ENCODE measurements at places on chromosomes 6 and 20.

DNA sequence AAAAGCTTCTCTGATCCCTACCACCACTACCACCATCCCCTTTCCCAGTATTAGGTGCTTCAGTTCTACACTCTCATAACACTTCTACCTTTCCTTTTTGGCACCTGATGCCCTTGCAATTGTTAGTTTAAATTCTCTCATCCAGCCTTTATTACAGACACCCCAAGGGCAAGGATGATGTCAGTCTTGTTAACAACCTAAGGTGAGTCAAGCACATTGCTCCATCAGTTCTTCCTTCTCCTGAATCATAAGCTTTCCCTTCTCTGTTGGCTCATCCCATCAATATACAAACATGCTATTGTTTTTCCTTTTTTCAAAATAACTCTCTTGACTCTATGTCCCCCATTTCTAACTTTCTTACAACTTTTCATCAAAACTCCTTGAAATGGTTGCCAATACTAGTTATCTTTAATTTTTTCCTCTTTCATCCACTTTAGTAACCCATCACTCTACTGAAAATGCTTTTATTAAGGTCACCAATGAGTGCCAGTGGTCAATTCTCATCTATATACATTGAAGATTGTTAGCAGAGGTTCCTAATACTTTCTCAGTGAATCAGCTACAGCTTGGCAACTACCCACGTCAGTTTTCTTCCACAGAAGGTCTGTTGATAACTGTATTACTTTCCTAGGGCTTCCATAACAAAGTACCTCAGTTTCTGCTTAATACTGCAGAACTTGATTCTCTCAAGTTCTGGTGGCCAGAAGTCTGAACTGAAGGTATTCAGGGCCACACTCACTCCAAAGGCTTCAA, 97.1 kb upstream of the FLRT3 start:
- no peak for DNase-seq

- no peak for DNase-seq
Observed at GRCh38 chr6:111789598-111789997, 83.7 kb downstream of the FYN start.

DNA sequence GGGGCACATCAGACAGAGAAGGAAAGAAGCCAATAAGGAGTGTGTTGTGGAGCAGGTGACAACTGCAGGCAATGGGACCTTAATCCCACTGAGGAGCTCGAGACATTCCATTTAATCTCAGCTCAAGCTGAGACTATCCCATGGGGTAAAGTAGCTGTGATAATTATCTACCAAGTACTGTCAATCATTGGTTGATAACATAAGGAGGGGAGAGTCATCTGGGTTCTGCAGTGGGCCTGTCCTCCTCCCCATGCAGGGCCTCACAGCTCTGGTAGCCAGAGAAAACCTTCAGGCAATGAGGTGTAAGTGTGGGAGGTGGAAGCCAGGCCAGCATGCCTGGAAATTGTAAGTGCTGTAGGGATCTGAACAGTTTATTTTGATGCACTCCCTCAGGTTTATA, 375.0 kb upstream of the ARID1B start:
- DNase-seq = no peak

- DNase-seq = no peak
Observed at GRCh38 chr20:46264391-46265266, 43.7 kb downstream of the CDH22 start.

DNA sequence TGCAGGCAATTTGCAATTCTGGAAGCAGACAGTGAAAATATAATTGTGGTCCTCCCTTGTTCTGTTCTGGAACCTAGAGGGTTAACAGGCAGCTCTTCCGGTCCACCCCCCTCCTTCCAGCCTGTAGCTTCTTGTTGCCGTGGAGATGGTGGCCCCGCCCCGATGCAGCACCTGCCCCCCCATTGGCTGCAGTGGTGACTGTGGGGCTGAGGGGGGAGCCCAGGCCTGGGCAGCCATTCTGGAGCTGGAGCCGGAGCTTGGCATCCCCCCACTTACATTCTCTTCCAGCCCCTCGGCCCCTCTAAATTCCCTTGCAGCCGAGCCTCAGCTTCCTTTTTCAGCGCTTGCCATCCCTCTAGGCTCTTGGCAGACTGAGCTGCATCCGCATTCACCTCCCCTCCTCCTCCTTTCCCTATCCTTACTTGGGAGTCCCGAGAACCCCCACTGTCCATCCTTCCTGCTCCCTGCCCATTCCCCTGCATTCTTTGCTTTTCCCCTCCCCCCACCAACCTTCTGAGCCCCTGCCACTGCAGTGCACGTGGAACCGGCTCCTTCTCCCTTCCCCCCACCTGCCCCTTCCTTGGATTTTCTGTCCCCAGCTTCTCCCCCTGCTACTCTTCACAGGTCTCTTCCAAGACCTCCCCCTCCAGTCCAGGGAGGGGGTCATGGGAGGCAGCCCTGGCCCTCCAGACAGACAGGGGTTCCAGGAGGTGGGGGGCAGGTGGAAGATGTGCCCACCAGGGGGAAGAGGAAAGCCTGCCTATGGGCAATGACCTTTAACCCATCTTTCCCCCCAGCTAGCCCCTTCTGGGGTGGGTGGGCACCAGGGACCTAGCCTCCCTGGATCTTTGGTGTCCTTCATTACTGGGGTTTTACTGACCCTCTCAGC, 11.4 kb downstream of the SYNGAP1 start:
- peak; percentile 93 for DNase-seq

DNA sequence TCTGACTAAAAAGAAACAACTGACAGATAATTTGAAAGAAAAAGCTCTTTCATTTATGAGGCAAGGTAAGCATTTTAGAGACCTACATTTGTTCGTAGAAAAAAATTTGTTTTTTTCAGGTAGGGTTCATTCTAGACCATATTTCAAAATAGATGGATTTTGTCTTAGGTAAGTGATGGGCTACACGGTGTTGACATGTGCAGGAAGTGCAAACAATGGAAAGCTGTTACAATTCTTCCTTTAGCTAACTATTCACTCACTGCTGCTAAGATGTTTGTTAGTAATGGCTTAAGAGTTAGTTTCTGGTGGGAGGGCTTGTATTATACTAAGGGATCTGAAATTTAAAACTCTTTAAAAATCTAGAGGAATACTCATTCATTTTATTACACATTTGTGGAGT, 96.7 kb downstream of the CD109 start:
- DNase-seq = no peak

DNA sequence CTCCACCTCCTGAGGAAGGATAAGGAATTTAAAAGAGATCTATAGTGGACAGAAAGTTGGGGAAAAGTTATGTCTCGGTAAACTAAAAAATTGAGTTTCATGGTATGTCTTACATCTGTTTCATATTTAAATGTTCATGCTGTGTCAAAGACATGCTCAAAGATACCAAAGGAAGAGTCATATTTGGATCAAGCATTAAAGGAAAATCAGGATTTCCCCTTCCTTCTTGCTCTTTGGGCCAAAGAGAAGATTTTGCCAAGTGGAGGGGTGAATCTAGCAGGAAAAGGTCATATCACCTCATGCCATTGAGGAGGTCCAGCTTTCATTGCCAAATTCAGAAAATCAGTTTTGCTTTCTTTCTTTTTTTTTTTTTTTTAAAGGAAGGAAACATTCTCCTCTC, 192.4 kb downstream of the OGFRL1 start:
- DNase-seq = no peak

- DNase-seq = no peak
Observed at GRCh38 chr6:47718571-47718970, 20.2 kb downstream of the ADGRF4 start.

- no peak for DNase-seq
Observed at GRCh38 chr6:125926711-125927110, 29.9 kb upstream of the HINT3 start.

DNA sequence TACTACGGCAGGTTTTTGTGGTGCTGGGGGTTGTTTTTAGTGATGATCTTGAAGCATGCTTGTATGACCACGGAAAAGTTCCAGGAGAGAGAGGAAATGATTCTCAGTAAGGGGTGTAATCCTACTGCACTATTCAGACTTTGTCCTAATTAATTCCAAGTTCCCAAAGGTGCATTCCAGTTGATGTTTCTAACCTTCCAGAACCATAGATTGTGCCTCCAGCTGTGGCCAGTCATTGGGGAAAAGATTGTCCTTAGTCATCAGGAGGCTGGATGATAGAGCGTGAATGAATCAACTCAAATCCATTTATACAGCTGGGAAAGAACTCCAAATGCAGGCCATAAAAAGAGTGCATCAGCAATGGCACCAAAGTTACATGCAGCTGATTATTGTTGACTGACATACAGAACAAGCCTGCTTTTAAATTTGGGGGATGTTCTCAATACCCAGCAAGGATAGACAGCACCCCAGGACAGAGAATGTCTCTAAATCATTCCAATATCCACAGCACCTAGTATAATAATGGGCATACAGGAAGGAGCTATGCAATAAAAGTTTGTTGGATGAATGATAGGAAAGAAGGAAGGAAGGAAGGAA, 27.8 kb upstream of the PKHD1 start:
- DNase-seq = no peak

GRCh38 chr6:157488058-157488457, 107.1 kb downstream of the ZDHHC14 start:
- no peak for DNase-seq

GRCh38 chr6:125769147-125769783, 19.8 kb downstream of the HEY2 start:
- no peak for DNase-seq

DNA sequence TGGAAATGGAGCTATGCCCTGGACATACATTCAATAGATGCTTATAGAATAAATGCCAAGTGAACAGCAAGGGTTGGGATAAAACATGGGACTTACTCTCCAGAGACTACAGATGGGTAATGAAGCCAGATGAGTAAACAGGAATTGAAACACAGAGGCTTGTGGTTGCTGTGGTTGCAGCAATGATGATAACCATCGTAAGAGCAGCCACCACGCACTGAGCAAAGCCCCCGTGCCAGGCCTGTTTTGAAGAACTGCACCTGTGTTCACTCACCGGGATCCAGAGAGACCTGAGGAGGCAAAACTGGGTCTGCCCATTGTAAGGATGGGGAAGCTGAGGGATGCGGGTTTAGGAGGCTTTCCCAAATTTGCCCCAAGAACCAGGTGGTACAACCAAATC, 431.1 kb upstream of the CDH4 start:
- no peak for DNase-seq

GRCh38 chr6:111256646-111257045, 169.3 kb downstream of the SLC16A10 start:
- no peak for DNase-seq

GRCh38 chr6:150876598-150876997, 11.1 kb downstream of the MTHFD1L start:
- DNase-seq = no peak

- DNase-seq = no peak
Observed at GRCh38 chr6:26141378-26141904, 54.2 kb downstream of the HFE start.

DNA sequence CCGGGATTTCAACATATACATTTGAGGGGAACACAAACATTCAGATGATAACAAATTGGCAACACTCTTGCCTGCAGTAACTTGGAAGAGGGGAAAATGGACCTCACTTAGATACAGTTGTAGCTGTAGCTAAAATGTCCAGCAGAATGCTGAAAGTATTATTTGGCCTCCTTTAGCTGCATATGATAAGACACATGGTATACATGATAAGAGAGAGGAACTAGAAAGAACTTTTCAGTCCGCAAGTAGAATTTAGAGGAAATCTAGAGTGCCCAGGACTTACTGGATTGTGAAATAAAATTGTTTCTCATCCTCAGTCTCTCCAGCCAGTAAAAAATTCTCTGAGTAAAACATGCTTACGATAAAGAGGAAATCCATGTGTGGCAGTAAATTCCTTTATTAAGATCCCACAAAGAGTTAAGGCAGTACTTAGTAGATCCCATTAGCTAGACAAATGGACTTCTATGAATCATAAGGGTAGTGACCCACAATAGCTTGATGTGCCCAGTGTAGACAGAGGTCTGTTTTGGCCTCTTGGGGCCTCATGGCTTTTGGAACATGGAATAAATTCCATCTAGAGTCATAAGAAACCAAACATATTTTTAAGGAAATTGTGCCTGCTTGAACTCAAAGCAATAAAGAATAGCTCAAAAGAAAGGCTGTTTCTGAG, 87.9 kb upstream of the RBM24 start:
- DNase-seq = no peak

GRCh38 chr6:21587179-21587960, 6.2 kb upstream of the SOX4 start:
- DNase-seq = peak; percentile 60

DNA sequence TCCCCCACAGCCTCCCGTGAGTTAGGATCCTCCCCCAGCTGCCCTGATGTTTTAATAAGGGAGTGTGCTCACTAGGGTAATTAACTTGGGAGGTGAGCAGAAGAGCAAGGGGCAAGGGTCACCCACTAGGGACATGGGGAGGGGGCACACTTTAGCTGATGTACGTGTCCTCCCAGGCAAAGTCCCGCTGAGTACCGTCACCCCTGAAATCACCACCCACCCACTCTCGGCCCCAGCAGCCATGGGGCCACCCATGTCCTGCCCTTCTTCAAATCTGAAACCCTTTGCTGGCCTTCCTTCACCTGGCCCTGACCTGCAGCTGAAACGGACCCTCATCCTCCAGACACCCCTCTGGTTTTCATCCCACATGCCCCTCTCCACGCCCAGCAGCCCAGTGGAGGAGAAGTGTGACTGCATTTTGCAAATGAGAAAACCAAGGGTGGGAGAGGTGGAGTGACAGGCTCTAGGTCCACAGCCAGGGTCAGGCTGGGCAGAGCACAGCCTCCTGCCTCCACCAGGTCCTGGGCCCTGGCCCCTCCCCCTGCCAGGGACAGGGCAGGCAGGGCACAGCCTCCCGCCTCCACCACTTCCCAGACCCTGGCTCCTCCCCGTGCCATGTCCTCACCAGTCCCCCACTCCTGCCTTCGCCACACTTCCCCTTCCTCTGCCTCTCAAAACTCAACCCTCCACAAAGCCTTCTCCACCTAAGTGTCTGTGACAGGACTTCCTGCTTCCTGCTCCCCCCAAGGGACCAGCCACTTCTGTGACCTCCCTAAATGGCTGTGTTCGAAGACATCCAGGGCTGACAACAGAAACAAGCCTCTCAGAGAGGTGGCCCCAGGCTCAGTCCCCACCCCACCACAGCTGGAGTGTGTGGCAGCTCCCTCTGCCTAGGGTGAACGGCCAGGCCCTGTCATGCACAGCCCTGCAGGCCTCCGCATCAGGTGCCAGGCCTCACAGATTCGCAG, 15.1 kb downstream of the ACSS1 start:
- no peak for DNase-seq

GRCh38 chr20:6744180-6744579, 23.3 kb upstream of the BMP2 start:
- DNase-seq = no peak

Data from hepatic stellate cell (primary cell).